Cardiac septum (tissue), 1 donor: ENCODE measurements at places on chromosomes 11 and 22. TPM values are rescaled to one million over a fixed set of nuclear protein-coding genes. Genes with fewer than 3 reads are reported as not detected.

The TBX10 gene
- not detected for total RNA-seq

The MMP12 gene
- not detected for total RNA-seq

The CLDN5 gene
- total RNA-seq = 9.3 TPM

The CASP12 gene
- 0.35 TPM for total RNA-seq

The SCGB1D2 gene
- total RNA-seq = not detected

The CRYBB2 gene
- total RNA-seq = not detected

The APOBEC3C gene
- total RNA-seq = 22.1 TPM

The TENM4 gene
- total RNA-seq = 3.4 TPM

The TCN1 gene
- not detected for total RNA-seq

The CDCA5 gene
- 1.5 TPM for total RNA-seq

The ZNF215 gene
- 0.24 TPM for total RNA-seq

The ZP1 gene
- total RNA-seq = not detected

The FUT4 gene
- 2.4 TPM for total RNA-seq

The TEX12 gene
- 0.32 TPM for total RNA-seq

The RBX1 gene
- 59.3 TPM for total RNA-seq

The FGF19 gene
- total RNA-seq = not detected

The MUC5AC gene
- total RNA-seq = not detected

The EIF3D gene
- total RNA-seq = 82.3 TPM

The RBMXL2 gene
- total RNA-seq = not detected

The DCHS1 gene
- 9.2 TPM for total RNA-seq

The TREH gene
- total RNA-seq = not detected

The C1QTNF5 gene
- total RNA-seq = 33.8 TPM

The BATF2 gene
- total RNA-seq = 0.70 TPM

The CCDC15 gene
- total RNA-seq = 0.24 TPM

The BACE1 gene
- total RNA-seq = 15.7 TPM
